ENCODE measurements at places on chromosomes 13 and 19. TPM values are rescaled to one million over a fixed set of nuclear protein-coding genes. Genes with fewer than 3 reads are reported as not detected.

MBD3L3 gene
- total RNA-seq: not detected

ZNF112 gene
- total RNA-seq: 11.1 TPM

F10 gene
- not detected for total RNA-seq

SLC25A30 gene
- total RNA-seq: 10.1 TPM

CFAP97D2 gene
- not detected for total RNA-seq

CEACAM4 gene
- not detected for total RNA-seq

GARIN5A gene
- not detected for total RNA-seq

TMPRSS9 gene
- total RNA-seq: not detected
